ENCODE measurements at places on chromosomes 11 and 22.
A peak's percentile ranks its signal among the peaks of the same experiment; 100 is the strongest.

DNA sequence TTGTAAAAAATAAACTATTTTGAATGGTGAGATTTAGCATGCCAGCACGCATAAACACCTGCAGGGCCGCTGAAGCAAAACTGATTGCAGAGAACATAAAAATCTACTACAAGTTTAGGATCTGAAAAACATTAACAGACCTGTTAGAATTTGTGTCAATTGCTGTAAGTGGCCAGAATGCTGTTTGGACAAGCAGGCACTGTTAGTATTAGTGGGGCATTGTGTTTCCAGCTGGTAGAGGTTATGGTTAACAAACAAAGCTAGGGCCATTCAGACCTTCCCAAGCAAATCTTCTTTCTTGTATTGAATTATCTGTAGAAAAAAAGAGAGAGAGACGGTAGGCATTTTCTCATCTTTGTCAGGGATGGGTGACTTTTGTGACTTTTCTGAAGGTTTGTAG, 57.6 kb upstream of the OLFML1 start:
- no peak for DNase-seq

DNA sequence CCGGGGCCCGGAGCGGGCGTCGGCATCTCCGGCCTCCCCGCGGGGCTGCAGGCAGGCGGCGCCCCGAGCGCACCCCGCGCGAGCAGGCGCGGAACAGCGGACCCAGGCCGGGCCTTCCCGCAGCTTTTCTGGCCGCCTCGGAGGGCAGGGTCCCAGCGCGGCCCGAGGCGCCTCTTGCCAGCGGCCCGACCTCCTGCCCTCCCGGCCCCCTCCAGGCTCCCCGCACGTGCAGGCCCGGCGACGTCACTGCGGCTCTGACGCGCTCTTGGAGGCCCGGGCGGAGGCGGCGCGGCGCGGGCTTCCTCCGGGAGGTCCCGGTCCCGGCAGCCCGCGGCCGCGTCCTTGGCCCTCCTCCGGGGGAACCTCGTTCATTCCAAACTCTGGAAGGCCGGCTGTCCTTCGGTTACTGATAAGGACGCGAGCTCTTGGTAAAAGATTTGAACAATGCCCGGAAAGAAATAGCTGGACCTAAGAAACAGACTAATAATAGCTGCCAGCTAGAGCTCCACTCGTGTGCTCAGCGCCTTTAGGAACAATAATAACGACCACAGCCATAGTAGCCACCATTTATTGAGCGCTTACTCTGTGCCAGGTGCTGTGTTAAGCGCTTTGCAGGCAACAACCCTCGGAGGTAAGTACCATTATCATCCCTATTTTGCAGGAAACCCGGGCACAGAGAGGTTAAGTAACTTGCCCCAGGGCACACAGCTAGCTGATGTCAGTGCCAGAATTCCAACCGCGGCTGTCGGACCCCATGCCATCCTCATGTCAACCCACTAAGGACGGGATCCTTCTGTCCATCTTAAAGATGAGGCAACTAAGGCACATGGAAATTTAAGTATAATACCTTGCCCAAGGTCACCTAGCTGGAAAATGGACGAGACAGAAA, 39.1 kb upstream of the CREB3L1 start:
- DNase-seq = peak; percentile 63

DNA sequence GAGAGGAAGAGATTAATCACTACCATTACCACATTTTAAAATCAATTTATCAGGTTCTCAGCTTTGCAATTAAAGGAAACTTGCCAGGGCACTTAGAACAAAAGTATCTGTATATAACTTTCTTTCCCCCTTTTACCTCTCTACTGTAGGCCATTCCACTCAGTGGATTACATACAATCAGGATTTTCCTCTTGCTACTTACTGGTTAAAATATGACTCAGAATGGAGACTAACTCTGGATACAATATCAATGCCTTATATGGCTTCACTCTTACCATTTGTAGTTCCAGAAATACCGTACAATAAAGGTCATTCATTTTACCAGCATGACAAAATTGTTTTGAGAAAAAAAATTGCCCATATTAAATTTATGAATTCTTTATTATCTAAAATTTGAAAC, 706.8 kb downstream of the KCNA4 start:
- no peak for DNase-seq

DNA sequence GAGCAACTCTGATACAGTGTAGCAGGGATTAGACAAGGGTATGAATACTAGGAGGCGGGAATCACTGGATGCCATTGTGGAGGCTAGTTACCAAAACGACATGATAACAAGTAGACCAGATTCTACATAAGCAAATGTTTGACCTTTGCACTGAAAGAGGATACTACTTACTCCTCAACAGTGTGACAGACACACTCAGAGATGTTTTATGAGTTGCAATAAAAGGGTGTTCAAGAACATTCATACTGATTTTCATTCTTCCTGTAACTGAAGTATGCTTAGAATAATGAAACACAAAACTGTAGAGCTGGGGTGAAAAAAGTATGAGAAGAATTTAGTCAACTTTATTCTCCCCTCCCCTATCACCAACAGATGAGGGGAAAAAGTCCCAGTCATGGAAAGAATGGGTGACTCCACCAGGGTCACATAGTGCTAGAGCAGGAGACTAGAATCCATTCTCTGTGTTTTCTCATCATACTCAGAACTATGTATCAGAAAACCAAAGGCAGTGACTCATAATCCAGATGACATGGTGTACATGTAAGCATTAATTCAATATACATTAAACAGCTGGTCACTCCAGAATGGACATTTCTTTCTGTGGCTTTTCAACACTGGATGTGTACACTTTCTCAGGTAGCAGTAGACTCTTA, 32.8 kb downstream of the ARHGAP20 start:
- DNase-seq = no peak

DNA sequence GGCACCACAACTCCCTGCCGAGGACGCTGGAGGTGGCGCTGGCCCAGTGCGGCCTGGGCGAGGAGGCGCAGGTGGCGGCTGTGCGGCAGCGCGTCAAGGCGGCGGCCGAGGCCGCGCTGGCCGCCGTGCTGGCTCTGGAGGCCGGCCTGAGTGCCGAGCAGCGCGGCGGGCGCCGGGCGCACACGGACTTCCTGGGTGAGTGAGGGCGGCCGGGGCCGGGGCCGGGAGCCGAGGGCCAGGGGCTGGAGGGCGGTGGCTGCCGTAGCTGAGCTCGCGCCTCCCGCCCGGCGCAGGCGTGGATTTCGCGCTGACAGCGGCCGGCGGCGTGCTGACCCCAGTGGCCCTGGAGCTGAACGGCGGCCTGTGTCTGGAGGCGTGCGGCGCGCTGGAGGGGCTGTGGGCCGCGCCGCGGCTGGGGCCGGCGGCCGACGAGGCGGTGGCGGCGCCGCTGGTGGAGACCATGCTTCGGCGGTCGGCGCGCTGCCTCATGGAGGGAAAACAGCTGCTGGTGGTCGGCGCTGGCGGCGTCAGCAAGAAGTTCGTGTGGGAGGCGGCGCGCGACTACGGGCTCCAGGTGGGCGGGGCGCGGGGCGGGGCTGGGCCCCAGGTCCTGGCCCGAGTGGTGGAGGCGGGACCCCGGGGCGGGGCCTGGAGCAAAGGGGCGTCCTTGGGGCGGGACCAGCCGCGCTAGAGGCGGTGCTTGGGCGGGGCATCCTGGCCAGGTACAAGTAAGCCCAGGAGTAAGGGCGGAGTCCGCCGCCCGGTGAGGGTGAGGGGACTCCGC, 5.4 kb downstream of the CARNS1 start:
- peak; percentile 99 for DNase-seq

GRCh38 chr11:95641495-95641894, 148.1 kb downstream of the FAM76B start:
- no peak for DNase-seq

DNA sequence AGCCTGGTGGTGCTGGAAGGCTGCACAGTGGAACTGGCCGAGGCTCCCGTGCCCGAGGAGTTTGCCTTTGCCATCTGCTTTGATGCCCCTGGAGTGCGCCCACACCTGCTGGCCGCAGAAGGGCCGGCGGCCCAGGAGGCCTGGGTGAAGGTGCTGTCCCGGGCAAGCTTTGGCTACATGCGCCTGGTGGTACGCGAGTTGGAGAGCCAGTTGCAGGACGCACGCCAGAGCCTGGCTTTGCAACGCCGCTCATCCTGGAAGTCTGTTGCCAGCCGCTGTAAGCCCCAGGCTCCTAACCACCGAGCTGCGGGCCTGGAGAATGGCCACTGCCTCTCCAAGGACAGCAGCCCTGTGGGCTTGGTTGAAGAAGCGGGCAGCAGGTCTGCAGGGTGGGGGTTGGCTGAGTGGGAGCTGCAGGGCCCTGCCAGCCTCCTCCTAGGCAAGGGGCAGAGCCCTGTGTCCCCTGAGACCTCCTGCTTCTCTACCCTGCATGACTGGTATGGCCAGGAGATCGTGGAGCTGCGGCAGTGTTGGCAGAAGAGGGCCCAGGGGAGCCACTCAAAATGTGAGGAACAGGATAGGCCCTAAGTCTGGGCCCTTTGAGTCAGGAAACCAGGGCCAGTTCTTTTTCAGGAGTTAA, 1.9 kb upstream of the SMDT1 start:
- no peak for DNase-seq

DNA sequence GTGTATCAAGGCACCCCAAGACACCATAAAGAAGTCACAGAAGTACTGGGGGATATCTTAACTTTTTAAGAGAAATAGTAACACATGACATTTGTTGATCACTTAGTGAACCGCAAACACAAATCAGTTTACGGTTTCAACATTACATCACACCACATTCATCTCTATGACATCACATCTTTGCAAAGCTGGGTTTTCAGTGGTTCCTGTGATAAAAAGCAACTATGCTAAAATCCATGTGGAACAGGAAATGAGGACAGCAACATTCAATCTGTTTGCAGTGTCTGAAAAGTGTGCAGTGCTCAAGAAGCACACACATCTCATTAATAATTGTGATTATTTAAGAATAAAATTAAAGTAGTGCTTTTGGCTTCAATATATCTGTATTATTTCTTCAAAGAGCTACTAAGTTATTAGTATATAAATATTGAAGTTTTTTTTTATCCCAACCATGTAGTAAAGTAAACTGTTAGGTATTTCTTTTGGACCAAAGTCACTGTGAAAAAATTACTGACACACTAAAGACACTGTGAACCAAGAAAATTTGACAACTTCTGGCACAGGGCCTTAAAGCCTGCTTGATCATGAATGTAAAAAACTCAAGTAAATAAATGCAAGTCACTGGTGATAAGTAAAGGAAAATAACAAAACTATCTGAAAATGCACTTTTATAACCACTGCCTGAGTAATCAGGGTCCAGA, 156.0 kb upstream of the SOX6 start:
- no peak for DNase-seq

- DNase-seq = no peak
These were observed 19.2 kb downstream of the SELENOO start for GRCh38 chr22:50219800-50220602.

- no peak for DNase-seq
These were observed 863 bp downstream of the YIF1A start for GRCh38 chr11:66287889-66288670.

GRCh38 chr11:93526641-93527583, 16.3 kb downstream of the SMCO4 start:
- DNase-seq = no peak

- no peak for DNase-seq
These were observed 26.2 kb upstream of the TMEM123 start for GRCh38 chr11:102478673-102479299.

GRCh38 chr11:128482512-128483191, 104.7 kb downstream of the ETS1 start:
- DNase-seq = no peak

GRCh38 chr11:95706974-95707387, 82.6 kb downstream of the FAM76B start:
- no peak for DNase-seq

DNA sequence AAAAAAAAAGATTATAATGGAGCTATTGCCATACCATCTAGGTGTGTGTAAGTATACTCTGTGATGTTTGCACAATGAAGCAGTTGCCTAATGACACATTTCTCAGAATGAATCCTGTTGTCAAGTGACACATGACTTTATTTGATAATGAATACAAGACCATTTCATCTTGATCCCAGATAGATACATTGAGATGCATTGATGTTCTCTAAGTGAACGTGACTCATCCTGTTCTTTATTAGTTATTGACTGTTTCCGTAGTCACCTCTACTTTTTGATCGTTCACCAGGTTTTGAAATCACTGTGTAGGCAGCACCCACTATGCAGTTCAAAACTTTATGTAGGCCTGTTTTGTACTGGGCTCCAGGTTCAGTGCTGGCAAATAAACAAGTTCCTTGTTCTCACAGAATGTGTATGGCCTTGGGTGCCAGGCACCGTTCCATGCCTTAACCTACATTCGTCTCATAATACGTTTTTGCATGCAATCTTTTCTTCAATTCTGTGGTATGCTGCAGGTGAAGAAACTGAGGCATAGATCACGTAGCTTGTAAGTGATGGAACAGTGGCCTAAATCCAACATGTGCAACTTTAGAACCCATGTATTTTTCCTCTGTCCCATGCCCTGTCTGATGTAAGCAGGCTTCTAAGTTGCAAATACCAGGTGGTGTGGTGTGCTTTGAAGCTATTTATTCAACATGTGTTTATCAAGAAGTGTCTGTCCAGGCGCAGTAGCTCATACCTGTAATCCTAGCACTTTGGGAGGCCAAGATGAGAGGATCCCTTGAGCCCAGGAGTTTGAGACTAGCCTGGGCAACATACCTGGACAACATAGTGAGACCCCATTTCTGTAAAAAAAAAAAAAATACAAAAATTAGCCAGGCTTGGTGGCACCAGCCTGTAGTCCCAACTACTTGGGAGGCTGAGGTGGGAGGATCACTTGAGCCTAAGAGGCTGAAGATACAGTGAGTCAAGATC, 10.4 kb downstream of the SREBF2 start:
- DNase-seq = no peak

- no peak for DNase-seq
These were observed 32.0 kb downstream of the NEFH start for GRCh38 chr22:29512031-29512430.

DNA sequence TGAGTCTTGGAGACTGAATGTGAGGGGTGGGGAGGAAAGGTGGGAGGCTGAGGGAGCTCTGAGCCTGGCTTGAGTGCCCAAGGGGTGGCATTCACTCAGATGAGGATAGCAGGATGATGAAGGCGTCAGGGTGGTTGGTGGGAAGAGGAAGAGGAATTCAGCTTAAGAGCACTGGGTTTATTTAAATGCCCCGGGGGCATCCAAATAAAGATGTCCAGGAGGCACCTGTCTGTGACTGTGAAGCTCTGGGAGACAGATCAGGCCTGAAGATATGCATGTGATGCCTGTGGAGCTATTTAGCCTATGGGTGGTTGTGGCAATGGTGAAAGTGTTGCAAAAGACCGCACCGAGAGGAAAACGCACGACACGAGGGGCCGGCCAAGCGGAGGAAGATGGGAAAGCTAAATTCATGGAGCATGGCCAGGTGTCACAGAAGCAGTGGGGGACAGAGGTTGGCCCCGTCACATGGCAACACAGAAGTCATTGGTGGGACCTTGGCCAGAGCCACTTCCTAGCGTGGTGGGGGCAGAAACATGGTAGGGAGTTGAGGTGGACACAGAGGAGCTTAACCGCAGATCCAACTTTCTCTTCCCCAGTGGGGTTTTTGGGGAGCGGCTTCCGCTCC, 15.5 kb downstream of the SLC37A2 start:
- DNase-seq = no peak

DNA sequence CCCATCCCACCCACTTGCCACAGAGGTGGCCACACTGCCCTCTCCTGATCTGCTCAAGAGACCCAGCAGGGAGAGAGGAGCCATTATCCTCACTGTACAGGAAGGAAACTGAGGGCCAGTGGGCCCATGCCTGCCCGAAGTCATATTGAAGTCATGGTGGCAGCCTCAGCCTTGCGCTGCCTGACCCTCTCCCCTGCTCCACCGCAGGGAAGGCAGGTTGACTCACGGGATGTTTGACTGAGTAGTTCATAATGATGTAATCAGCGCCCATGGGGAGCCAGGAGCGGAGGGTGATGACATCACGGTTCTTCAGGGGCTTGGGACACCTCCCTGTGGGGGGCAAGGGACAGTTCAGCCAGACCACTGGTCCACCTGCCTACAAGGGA, 6.1 kb upstream of the ARAP1 start:
- DNase-seq = no peak

GRCh38 chr11:92251980-92252379, 27.4 kb downstream of the FAT3 start:
- no peak for DNase-seq

Data from HEK293T (cell line).